ENCODE measurements at places on chromosomes 7 and 10.

DNA sequence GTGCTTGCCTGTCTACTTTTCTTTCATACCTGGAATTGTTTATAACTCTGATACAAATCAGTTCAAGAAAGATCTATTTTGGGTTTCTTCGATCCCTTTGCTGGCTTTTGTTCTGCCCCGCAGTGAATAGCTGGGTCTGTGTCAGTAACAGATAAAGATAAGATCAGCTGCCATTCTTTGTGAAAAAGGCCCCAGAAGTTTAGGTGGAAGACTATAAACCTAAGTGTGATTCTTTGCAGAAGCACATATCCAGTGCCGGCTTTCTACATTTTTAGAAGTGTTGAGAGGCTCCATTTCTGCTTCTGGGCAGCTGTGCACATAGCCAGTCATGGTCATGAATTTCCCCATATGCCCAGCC is 686.4 kb upstream of the C7orf33 start:
- no peak overlapping the region for H3K27ac ChIP-seq
- H3K36me3 ChIP-seq: no peaks in the 10 kb centered on the region
- H3K4me3 ChIP-seq: no peak overlapping the region
- no peaks in the 10 kb centered on the region for H3K27me3 ChIP-seq

DNA sequence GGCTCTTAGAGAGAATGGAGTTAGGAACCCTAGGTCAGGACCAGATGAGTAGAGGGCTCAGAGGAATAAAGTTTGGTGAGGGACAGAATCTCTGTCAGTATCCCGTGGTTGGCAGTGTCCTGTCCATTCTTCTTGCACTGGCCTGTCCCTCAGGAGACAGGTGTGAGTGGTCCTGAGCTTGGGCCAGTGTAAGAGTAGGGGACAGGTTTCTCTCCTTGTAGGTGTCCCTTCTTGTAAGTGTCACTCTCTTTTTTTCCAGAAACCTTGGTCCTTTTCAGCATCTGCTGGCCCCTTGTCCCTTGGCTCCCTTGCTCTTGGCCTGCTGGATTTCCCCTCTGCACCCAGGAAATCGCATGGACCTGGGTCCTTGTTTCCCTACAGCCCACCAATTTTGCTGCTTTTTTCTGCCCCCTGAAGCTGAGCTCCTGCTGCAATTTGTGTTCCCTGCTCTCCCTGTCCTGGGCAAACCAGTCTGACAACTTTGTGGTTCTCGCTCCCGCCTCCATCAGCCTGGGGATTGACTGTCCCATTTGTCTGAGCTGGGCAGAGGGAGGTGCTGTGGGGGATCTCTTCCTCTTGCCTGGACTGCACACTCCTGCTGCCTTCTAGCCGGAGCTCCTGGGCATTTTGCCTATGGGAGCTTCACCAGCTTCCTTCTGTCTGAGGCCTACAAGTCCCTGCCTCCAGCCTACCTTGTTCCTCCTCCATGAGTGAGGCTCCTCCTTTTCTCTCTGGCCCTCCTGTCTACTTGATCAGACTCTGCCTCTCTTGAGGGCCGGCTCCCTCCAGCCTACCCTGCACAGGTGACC is 6.5 kb downstream of the TSPAN14 start:
- H3K27me3 ChIP-seq: no peaks in the 10 kb centered on the region
- H3K4me1 ChIP-seq: peaks cover 91% of the 10 kb centered on the region
- no peak for DNase-seq
- peak overlapping the region; percentile 84 for H3K27ac ChIP-seq
- peak overlapping the region; percentile 55 for H3K4me3 ChIP-seq

- no peak overlapping the region for H3K4me3 ChIP-seq
- H3K27me3 ChIP-seq: no peaks in the 10 kb centered on the region
- no peak overlapping the region for H3K27ac ChIP-seq
- DNase-seq: no peak
These were observed 256.8 kb upstream of the FZD8 start for GRCh38 chr10:35898716-35899440.

DNA sequence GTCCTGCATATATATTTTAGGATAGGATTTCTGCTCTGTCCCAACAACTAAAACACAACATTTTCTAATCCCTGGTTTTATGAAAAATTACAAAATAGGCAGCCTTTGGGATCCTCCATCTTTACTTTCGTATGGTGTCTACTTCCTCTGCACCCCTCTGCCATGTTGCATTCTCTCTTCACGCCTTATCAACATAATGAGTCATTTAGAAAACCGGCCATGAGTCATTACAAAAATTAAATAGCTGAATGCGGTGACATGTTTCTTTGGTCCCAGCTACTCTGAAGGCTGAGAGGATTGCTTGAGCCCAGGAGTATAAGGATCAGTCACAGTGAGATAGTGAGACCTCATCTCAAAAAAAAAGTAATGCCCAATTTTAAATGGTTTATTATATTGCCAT is 148.1 kb upstream of the CELF2 start:
- H3K36me3 ChIP-seq: no peaks in the 10 kb centered on the region
- H3K27ac ChIP-seq: no peak overlapping the region
- no peak overlapping the region for H3K4me3 ChIP-seq
- H3K27me3 ChIP-seq: no peaks in the 10 kb centered on the region
- no peak for DNase-seq
- H3K4me1 ChIP-seq: no peaks in the 10 kb centered on the region

GRCh38 chr10:79236433-79236765 is 110.9 kb upstream of the PPIF start:
- H3K4me1 ChIP-seq: peaks cover under 1% of the 10 kb centered on the region
- H3K36me3 ChIP-seq: no peaks in the 10 kb centered on the region
- H3K27me3 ChIP-seq: no peaks in the 10 kb centered on the region
- no peak overlapping the region for H3K4me3 ChIP-seq

DNA sequence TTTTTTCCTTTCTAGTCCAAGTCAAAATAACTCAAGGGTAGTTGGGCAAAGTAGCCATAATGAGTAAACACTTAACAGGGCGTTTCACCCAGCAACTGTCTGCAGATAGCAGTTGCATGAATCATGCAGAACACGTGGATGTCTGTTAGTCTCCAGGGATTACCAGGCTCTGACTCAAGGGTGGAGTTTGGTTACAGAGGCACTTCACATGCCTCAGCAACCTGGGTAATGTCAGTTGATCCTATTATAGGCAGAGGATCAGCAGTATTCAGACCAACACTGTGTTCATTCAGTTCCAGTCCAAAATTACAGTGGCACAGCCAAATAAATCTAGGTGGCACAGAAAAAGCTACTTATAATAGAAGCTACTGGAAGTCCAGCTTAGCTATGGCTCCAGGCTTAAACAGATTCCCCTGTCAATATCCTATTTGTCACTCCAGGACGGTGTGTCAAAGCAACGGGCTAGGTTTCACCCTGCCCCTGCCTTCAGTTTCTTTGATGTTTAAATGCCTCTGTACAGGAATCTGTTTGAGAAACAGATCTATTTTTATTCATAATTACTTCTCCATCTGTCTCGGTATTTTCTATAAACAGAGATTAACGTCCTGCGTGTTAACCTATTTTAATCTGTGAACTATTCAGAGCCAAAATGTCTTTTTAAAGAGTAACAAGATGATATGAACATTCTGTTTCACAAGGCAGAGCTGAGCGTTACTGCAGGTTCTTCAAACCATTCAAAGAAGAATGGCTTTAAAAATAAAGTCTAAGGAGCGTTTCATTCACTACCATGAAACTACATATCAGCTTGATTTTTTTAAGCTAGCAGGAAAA is 162.6 kb upstream of the AKR1E2 start:
- no peak for DNase-seq
- H3K4me3 ChIP-seq: no peak overlapping the region
- no peaks in the 10 kb centered on the region for H3K4me1 ChIP-seq
- H3K27ac ChIP-seq: no peak overlapping the region

GRCh38 chr7:5533821-5534367 is 110.3 kb upstream of the TNRC18 start:
- peak overlapping the region; percentile 62 for H3K27ac ChIP-seq
- H3K27me3 ChIP-seq: no peaks in the 10 kb centered on the region
- H3K4me1 ChIP-seq: peaks cover 19% of the 10 kb centered on the region
- no peak overlapping the region for H3K4me3 ChIP-seq
- peaks cover 6% of the 10 kb centered on the region for H3K36me3 ChIP-seq

- H3K27ac ChIP-seq: no peak overlapping the region
- DNase-seq: no peak
- no peak overlapping the region for H3K4me3 ChIP-seq
- no peaks in the 10 kb centered on the region for H3K36me3 ChIP-seq
- H3K27me3 ChIP-seq: no peaks in the 10 kb centered on the region
These were observed 46.5 kb upstream of the KIAA1217 start for GRCh38 chr10:24162206-24162985.

DNA sequence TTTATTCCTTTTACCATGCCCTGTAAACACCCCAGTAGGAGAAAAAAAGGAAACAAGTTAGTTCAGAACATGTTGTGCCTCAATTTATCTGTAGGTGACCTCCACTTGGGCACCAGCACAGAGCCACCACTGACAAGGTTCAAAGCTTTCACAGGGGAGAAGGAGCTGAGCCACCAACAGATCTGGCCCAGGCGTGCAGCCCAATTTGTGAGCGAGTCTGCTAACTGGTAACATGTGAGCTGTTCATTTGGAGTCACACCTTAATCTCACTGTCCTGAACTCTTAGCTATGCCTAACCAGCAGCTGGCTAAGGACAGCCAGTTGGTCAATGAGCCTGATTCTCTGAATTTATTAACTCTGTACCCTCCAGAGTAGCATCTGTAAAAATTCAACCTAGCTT is 78.4 kb upstream of the CAMK2B start:
- peaks cover 3% of the 10 kb centered on the region for H3K4me1 ChIP-seq
- peaks cover 33% of the 10 kb centered on the region for H3K36me3 ChIP-seq
- no peaks in the 10 kb centered on the region for H3K27me3 ChIP-seq
- no peak for DNase-seq

- H3K27me3 ChIP-seq: no peaks in the 10 kb centered on the region
- H3K27ac ChIP-seq: no peak overlapping the region
- no peaks in the 10 kb centered on the region for H3K36me3 ChIP-seq
- H3K4me1 ChIP-seq: no peaks in the 10 kb centered on the region
- H3K4me3 ChIP-seq: no peak overlapping the region
These were observed 6.1 kb downstream of the DOCK1 start for GRCh38 chr10:126911301-126911700.

DNA sequence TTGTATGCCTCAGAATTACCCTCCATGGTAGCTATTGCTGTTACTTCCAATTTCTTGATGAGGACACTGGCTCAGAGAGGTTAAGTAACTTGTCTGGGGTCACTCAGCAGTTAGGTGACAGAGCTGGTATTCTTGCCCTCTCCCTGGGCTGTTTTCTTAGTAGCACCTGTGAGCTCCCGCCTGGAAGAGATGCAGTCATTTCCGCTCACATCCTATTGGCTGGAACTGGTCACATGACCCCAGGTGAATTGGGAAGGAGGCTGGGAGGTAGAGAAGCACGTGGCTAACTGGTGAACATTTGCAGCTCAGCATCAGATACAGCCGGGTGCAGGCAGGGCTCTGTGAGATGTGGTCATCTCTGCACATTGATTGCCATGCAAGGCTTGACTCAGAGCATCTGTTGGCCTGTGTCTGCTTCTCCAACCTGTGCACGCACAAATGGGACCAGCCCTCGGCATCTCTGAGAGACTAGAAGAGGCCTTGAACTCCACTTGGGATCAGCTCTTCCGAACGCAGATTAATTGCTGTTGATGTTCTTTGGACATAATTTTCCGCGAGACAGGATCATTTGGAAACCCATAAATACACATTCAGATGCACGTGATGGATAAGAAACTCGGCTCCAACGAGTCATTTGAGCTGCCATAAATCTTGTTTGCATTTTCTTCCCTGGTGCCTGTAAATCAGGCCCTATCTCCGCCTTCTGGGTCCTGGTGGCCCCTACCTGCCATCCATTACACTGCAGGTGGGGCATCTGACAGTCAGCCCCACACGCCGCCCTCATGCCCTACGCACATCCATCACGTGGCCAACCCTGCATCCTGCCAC is 42.8 kb downstream of the MYL10 start:
- no peaks in the 10 kb centered on the region for H3K27me3 ChIP-seq
- no peaks in the 10 kb centered on the region for H3K4me1 ChIP-seq
- DNase-seq: no peak
- no peaks in the 10 kb centered on the region for H3K36me3 ChIP-seq
- H3K4me3 ChIP-seq: no peak overlapping the region
- no peak overlapping the region for H3K27ac ChIP-seq

- H3K27ac ChIP-seq: no peak overlapping the region
- DNase-seq: peak; percentile 32
- peaks cover 3% of the 10 kb centered on the region for H3K4me1 ChIP-seq
These were observed 12.1 kb downstream of the PDZD7 start for GRCh38 chr10:101018600-101019439.

DNA sequence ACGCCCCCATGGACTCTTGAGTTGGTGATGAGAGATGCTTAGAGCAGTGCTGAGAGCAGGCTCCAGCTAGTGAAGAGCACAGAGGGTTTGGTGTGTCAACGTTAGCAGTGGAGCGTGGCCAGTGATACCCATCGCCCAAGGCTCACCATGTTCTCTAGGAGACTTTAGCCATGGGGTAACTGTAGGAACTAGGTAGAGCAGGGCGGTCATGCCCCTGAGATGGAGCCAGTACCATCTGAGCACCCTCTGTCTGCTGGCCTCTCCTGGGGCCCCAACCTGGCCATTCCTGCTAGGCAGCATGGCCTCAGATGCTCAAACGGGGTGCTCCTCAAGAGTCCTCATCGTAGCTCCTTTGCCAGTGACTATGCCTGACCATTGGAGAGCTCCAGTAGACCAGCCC is 179.7 kb downstream of the KCND2 start:
- H3K27me3 ChIP-seq: no peaks in the 10 kb centered on the region
- H3K36me3 ChIP-seq: no peaks in the 10 kb centered on the region
- no peak overlapping the region for H3K27ac ChIP-seq

DNA sequence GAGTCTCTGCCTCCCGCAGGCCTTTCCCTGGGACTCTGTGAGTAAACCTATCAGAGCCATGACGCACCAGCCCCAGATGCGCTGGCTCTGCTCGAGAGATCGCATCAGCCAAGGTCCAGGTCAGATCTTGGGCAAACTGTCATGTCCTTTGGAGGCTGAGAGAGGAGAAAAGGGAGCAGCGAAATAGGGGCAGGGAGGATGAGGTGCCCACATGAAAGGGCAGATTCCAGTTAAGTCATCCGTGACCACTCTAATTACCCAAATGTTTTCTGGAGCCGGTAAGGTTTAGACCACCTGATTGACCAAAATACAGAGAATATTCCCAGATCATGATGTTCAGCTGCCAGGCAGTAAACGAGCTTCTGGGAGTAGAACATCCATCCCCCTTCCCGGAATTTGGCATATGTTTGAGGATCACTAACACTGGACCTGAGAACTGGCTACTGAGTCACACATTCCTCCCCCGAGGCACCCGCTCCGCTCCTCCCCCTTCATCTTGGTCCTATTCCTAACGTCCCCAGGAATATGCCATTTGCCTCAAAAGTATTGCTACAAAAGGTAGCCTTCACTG is 88.0 kb downstream of the FGFR2 start:
- DNase-seq: no peak
- no peaks in the 10 kb centered on the region for H3K4me1 ChIP-seq
- H3K4me3 ChIP-seq: no peak overlapping the region
- H3K36me3 ChIP-seq: no peaks in the 10 kb centered on the region
- H3K27me3 ChIP-seq: no peaks in the 10 kb centered on the region
- H3K27ac ChIP-seq: no peak overlapping the region

- H3K36me3 ChIP-seq: no peaks in the 10 kb centered on the region
- H3K27ac ChIP-seq: no peak overlapping the region
- no peak overlapping the region for H3K4me3 ChIP-seq
- peak; percentile 34 for DNase-seq
- no peaks in the 10 kb centered on the region for H3K27me3 ChIP-seq
- peaks cover 8% of the 10 kb centered on the region for H3K4me1 ChIP-seq
These were observed 15.8 kb upstream of the CAMK1D start for GRCh38 chr10:12333380-12334185.

Data from effector memory CD4-positive, alpha-beta T cell (primary cell).